ENCODE measurements at places on chromosomes 16 and 17. TPM values are rescaled to one million over a fixed set of nuclear protein-coding genes. Genes with fewer than 3 reads are reported as not detected.

The SLC2A4 gene
- total RNA-seq = under 0.01 TPM

The MMP2 gene
- total RNA-seq = 1,404 TPM

The ZG16B gene
- not detected for total RNA-seq

The SKAP1 gene
- total RNA-seq = not detected

The ZP2 gene
- total RNA-seq = not detected

The MYO19 gene
- total RNA-seq = 78.4 TPM

The EVI2B gene
- total RNA-seq = 1.5 TPM

The SNX11 gene
- 13.0 TPM for total RNA-seq

The MILR1 gene
- total RNA-seq = 6.5 TPM

The CA5A gene
- not detected for total RNA-seq

The WFIKKN1 gene
- 0.16 TPM for total RNA-seq

The NSF gene
- 81.1 TPM for total RNA-seq

The CHAD gene
- not detected for total RNA-seq

The ARL4D gene
- 45.1 TPM for total RNA-seq

The ARL5C gene
- not detected for total RNA-seq

The CYGB gene
- total RNA-seq = 10.0 TPM

The PHOSPHO1 gene
- not detected for total RNA-seq

The LDHD gene
- 6.4 TPM for total RNA-seq

The TAX1BP3 gene
- 160 TPM for total RNA-seq

The SPAG5 gene
- total RNA-seq = 5.4 TPM

All from hair follicle dermal papilla cell (primary cell).